ENCODE measurements at places on chromosomes 12 and 14. TPM values are rescaled to one million over a fixed set of nuclear protein-coding genes. Genes with fewer than 3 reads are reported as not detected.
A peak's percentile ranks its signal among the peaks of the same experiment; 100 is the strongest.

DNA sequence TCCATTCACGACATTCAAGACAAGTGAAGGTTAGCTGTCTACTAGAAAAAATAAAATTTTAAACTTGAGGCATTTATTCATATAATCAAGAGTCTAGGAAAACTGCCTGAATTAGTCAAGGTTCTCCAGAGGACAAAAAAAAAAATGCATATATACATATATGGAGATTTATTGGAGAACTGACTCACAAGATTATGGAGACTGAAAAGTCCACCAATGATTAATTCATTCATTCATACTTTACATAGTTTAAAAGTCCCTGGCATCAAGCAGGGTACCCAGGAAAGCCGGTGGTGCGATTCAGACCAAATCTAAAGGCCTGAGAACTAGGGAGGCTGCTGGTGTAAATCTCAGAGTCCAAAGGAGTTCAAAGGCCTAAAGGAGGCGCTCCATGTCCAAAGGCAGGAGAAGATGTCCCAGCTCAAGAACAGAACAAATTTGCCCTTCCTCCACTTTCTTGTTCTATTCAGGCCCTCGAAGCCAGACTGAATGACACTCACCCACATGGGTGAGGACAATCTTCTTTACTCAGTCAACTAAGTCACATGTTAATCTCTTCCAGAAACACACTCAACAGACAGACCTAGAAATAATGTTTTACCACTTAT is 64.3 kb downstream of the ANKS1B start:
- no peak for DNase-seq

GRCh38 chr14:55583942-55584468 is 4.0 kb downstream of the KTN1 start:
- DNase-seq: peak; percentile 18

DNA sequence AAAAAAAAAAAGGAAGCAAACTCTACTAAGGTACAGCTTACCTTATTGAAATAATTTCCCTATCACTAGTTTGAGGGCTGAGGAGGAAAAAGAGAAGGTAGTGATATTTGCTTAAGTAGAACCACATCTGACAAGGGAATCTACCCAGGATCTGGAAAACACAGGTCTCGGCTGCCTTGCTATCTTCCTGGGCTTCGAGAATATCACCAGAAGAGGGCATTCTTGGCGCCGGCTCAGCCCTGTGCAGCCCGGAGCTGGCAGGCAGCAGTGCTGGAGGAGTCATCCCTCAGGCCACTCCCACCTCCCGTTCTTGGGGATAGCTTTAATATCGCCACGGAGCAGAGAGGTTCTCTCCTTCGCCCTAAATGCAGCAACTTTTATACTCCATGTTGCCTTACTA is 1181.2 kb downstream of the VRK1 start:
- peak; percentile 83 for DNase-seq

- peak; percentile 45 for DNase-seq
These were observed 705.1 kb downstream of the MED13L start for GRCh38 chr12:115572440-115572839.

DNA sequence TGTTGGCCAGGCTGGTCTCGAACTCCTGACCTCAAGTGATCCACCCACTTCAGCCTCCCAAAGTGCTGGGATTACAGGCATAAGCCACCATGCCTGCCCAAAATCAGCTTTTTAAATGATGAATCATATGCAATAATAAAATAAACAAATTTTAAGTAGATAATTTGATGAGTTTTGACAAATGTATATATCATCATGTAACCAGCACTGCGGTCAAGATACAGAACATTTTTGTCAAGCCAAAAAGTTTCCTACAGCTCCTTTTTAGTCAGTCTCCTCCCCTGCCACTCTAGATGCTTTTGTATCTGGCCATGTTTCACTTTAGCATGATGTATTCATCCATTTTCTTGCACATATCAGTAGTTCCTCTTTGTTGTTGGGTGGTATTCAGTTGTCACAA is 17.2 kb downstream of the FRMD6 start:
- no peak for DNase-seq

GRCh38 chr12:19572920-19573558 is 133.7 kb downstream of the AEBP2 start:
- no peak for DNase-seq

GRCh38 chr12:31962076-31962475 is 2.9 kb downstream of the RESF1 start:
- DNase-seq: no peak

DNA sequence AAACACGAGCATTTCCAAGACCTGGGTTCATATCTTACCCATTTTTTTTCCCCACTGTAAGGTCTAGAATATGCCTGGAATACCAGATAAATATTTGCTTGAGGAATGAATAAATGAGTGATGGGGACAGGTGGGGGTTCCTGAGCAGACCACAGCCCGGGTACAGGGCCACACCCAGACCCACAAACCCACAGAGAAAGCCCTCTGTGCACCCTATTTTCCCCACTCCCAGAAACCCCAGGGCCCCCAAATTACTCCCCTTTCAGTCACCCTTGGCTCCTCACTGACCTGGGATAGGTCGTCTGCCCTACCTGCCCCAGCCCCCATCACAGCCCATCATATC is 66.5 kb upstream of the DDX11 start:
- no peak for DNase-seq

GRCh38 chr14:40986655-40987054 is 620.0 kb upstream of the LRFN5 start:
- DNase-seq: no peak

DNA sequence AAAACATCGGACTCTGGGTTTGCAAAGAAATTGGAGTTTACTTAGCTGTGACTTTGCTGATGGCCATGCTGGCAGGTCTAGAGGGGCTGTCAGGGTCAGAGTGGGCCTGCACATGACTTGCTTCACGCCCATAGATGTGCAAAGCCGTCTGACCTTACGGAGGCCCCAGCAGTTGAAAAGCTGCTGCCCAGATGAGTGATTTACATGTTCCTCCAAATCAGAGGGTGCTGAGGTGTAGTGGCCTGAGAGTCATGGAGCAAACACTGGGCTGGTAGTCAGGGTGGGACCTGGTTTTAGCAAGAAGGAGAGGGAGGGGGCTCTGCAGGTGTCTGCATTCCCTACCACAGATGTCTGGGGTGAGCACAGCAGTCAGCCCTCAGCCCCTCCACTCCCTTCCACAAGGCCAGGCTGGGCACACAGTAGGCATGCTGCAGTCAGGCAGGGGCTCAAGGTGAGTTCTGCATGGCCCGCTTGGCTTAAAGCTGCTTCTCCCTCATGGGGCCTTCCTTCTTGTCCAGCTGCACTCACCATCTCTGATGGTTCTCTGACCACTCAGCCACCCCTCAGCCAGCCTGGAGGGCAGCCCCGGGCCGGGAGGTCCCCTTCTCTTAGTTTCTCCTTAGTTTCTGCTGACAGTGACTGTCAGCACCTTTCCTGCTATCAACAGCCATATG is 34.2 kb upstream of the EML1 start:
- no peak for DNase-seq

- DNase-seq: no peak
These were observed 3.7 kb downstream of the MYH6 start for GRCh38 chr14:23404331-23404900.

GRCh38 chr12:40992674-40993073 is 195.4 kb upstream of the PDZRN4 start:
- DNase-seq: no peak

DNA sequence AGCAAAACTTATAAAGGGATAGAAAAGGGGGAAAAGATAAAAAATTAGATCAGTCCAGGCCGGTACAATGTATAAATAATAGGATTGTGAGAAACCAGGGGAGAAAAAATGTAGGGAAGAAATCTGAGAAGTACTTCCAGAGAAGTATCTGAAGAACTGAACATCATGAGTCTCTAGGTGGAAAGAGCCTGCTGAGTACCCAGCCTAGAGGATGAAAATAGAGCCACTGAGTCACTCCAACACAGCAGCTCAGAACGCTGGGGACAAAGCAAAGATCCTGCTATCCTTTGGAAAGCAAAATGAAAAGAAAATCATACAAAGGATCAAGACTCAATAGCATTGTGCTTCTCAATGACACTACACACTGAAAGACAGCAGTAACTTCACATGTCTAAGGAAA is 138.0 kb downstream of the ANO6 start:
- DNase-seq: no peak

DNA sequence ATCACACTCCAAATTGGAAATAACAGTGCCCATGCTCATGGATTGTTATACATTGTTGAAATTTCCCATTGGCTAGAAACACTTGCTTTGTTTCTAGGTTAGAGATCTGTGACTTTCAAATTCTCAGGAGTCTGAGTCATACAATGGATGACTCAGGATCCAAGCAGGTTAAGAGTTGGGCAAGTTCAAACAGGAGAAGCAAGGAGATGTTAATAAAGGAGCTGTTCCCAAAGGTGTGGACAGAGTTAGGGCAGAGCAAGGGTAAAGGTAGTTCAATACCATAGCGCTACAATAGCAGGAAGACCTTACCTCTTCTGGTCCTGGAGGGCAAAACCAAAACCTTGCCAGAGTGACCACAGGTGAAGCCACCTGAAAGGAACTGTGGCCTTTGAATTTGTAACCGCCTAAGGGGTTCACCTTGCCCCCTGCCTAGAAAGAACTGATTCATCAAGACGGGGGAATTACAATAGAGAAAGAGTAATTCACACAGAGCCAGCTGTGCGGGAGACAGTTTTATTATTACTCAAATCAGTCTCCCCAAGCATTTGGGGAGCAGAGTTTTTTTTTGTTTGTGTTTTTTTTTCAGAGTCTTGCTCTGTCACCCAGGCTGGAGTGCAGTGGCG is 4.2 kb upstream of the AMN1 start:
- DNase-seq: peak; percentile 72

- DNase-seq: no peak
These were observed 10.4 kb downstream of the ITPK1 start for GRCh38 chr14:93105362-93105761.

- no peak for DNase-seq
These were observed 229.5 kb downstream of the CACNA1C start for GRCh38 chr12:2282318-2282717.

DNA sequence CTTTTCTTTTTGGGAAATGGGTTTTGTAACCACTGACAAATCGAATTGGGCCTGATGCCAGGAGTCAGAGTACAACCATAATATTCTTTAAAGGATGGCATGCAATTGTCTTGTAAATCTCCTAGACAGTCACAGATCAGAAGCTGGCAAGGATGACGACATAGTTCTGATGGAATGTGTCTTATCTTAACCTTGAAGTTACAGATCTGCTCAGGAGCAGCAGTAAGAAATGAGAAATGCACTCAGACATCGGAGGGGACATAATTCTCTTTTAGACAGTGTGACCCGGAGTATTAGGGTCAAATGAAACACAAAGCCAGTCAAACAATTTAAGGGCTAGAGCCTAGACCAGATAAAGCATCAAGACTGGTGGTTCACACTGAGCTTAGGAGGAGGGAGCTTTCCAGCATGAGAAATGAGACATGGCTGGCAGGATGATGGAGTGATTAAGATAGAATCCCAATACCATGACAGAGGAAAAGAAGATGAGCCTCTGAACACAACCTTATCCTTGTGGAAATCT is 17.5 kb downstream of the CBX5 start:
- DNase-seq: peak; percentile 80

DNA sequence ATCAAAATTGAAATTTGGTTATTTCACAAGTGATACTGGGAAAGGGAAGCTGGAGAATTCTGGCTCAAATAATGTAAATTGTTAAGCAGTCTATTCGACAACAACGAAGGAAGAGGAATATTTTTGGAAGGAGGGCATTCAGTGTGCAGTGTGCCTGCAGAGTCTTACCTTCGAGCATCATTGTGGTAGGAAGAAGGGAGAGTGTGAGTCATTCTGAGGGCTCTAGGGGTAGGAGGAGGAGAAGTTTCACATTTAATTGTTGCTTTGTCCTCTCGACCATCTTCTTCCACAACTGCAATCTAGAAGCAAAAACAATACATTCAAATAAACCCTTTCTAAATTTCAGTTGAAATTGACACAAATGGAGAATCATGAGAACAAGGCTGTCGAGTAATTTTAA is 263.0 kb downstream of the ACSS3 start:
- DNase-seq: no peak

DNA sequence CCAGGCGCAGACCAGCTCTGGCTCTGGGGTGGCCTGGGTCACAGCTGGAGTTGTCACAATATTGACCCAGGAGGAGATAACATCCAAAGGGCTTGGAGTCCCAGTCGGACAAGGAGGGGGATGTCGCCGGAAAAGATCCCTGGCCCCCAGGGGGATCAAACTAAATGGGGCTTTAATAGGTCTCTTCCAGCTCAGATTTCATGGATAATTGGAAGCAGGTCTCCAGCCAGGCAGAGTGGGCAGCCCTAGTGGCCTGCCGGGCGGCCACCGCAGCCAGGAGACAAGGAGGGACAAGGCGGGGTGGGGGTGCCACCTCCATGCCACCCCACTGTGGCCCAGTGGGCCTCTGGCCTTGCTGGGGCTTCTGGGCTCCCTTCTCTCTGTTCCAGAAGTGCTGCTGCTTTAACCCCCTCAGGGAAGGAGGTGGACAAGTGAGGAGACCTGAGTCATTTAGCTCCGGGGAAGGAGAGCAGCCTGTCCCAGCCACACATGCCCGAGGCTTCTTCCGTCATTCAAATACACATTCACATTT is 23.1 kb upstream of the PGF start:
- DNase-seq: no peak

GRCh38 chr12:30138483-30138882 is 354.7 kb upstream of the TMTC1 start:
- DNase-seq: peak; percentile 21

- peak; percentile 18 for DNase-seq
These were observed 102.1 kb downstream of the ERGIC2 start for GRCh38 chr12:29278673-29279420.

The KLRC3 gene
- not detected for total RNA-seq

The TSPAN11 gene
- 1.7 TPM for total RNA-seq

The AICDA gene
- total RNA-seq: 0.96 TPM

The C14orf39 gene
- 2.2 TPM for total RNA-seq

The INHBE gene
- 1.4 TPM for total RNA-seq

The PDE3A gene
- total RNA-seq: 82.6 TPM

The NR1H4 gene
- 1.7 TPM for total RNA-seq

The HPD gene
- total RNA-seq: not detected

The ADGRD1 gene
- total RNA-seq: 4.1 TPM

The RAD51AP1 gene
- total RNA-seq: 3.4 TPM

The SYCP3 gene
- total RNA-seq: 5.5 TPM
